ENCODE measurements at places on chromosomes 6 and 20. TPM values are rescaled to one million over a fixed set of nuclear protein-coding genes. Genes with fewer than 3 reads are reported as not detected.

Gene PKIB
- total RNA-seq, result 24.9 TPM

Gene ADGRF5
- total RNA-seq, result not detected

Gene OLIG3
- not detected for total RNA-seq

Gene RAB32
- 79.9 TPM for total RNA-seq

Gene TFAP2D
- not detected for total RNA-seq

Data from mammary epithelial cell (primary cell).